ENCODE measurements at places on chromosomes 1 and 21. TPM values are rescaled to one million over a fixed set of nuclear protein-coding genes. Genes with fewer than 3 reads are reported as not detected.

DNA sequence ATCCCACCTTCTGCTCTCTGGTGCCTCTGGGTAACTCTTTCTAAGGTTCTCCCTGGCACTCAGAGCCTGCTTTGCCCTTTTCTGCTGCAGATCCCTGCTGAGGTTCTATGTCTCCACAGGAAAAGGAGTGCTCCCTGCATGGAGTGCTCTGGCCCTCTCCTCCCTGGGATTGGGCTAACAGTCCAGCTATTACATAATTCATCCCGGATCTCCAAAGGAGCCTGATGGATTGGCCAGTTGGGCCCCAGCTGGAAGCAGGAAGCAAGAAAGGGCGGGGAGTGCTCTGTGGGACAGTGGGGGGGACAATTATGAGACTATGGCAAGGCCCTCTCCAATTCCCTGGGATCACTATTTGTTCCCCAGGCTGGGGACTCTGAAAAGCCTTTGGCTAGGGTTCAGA lies 51.9 kb upstream of the GOLT1A start:
- DNase-seq: no peak

GRCh38 chr1:100266741-100267140 lies 725 bp downstream of the RTCA start:
- DNase-seq: peak; percentile 7

KCNA2 gene
- 1.2 TPM for polyA plus RNA-seq

SELP gene
- 0.57 TPM for polyA plus RNA-seq

PLEKHN1 gene
- polyA plus RNA-seq: not detected

DNA sequence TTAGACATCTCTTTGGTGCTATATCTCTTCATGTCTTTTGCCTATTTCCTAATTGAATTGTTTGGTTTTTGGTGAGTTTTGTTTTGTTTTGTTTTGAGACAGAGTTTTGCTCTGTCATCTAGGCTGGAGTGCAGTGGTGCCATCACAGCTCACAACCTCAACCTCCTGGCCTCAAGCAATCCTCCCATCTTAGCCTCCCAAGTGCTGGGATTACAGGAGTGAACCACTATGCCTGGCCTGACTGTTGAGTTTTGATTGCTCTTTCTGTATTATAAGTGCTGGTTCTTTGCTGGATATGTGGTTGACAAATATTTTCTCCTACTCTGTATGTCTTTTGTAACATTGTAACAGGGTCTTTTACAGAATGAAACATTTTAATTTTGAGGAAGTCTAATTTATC lies 38.0 kb downstream of the NAV1 start:
- no peak for DNase-seq

DNA sequence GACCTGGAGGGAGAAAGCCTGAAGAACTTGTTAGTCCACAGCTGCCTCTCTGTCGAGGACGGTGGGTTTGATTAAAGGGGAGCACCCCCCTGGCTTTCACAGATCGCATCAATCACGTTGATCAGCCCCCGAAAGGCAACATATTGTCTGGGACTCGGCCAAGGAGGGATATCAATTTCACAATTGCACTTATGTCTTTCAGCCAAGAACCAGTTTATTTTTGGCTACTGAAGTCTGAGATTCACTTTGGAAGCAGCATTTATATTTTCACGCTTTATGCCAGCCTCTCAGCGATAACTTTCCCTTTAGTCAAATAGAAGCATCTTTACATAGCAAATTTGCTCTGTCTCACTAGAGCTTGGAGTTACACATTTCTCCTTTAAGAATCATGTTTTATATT lies 253.2 kb upstream of the RRP15 start:
- DNase-seq: peak; percentile 2

AVPR1B gene
- polyA plus RNA-seq: 0.53 TPM

ATP1A2 gene
- polyA plus RNA-seq: 60.8 TPM

GRCh38 chr1:20846461-20847374 lies 59.6 kb upstream of the HP1BP3 start:
- no peak for DNase-seq

GRCh38 chr1:79694241-79694640 lies 687.7 kb upstream of the ADGRL4 start:
- DNase-seq: no peak

DNA sequence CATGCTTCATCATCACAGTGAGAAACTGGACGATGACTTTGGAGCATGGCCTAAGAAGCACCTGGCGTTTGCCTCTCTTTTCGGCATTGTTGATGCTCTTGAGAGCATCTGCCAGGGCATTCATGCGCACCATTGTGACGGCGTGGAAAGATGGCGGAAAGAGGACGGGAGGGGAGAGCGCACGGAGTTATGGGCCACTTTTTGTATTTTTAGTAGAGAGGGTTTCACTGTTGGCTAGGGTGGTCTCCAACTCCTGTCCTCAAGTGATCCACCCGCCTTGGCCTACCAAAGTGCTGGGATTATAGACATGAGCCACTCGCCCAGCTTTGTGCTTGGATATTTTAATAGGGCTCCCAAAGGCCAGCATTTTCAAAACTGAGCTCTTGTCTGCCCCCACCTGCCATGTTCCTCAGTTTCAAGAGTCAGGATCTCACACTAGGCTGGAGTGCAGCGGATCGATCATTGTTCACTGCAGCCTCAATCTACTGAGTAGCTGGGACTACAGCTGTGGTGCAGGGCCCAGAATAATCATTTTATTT lies 5.3 kb downstream of the RPS8 start:
- DNase-seq: no peak

SPRR2F gene
- not detected for polyA plus RNA-seq

DNA sequence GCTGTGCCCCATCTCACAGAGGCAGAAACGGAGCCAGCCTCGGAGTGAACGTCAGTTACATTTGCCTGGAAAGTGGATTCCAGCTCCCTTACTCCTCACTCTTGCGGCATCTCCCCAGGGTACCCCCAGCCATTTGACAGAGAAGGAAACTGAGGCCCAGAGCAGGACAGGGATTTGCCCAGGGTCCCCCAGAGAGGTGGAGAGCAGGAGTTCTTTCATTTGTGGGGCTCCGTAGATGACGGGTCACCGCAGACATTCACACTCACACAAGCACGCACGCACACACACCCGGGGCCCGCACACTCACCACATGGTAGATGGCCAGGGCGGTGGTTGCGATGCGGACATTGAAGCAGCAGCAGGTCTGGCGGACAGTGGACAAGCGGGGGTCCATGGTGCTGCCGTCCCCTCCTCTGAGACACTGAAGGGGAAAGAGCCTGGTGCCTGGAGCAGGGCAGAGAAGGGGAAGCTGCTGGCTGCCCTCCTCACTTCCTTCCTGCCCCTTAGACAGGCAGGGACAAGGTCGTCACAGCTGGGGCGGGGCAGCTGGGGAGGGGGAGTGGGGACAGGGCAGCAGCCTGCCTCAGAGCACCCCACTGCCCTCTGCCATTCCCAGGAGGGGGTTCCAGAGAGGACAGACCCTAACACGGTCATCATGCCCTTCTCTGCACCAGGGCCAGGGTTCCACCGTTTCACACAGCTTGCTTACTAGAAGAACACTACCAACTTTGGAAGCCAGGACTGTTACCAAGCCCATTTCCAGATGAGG lies at the start of gene LAPTM5:
LAPTM5 (minus strand) TSS at position 423 of the 769 bp plus-strand sequence; CDS start at position 394, 29 bp downstream.
- no peak for DNase-seq

DNA sequence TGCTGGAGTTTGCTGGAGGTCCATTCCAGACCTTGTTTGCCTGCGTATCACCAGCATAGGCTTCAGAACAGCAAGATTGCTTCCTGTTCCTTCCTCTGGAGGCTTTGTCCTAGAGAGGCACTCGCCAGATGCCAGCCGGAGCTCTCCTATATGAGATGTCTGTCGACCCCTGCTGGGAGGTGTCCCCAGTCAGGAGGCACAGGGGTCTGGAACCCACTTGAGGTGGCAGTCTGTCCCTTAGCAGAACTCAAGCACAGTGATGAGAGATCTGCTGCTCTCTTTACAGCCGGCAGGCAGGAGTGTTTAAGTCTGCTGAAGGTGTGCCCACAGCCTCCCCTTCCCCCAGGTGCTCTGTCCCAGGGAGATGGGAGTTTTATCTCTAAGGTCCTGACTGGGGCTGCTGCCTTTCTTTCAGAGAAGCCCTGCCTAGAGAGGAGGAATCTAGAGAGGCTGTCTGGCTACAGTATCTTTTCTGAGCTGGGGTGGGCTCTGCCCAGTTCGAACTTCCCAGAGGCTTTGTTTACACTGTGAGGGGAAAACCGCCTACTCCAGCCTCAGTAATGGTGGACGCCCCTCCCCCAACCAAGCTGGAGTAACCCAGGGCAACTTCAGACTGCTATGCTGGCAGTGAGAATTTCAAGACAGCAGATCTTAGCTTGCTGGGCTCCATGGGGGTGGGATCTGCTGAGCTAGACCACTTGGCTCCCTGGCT lies 205.0 kb downstream of the GPR52 start:
- no peak for DNase-seq

CYP4A22 gene
- not detected for polyA plus RNA-seq

DNA sequence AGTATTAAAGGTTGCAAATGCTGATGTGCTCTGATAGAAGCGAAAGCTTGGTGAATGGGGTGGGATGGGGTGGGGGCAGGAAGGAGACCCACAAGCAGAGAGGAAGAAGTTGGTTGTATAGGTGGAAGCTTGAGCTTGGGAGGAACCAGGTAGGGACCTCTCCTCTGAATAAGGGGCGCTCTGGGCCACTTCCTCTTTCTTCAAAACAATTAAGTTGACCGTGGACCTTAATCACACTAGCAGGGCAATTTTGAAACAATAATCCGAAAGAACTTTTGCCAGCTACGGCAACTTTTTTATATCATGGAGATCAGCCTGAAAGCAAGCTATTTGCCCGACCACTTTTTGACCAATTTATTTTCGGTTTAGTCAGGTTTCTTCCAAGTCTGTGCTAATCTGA lies 1.9 kb upstream of the DYRK1A start:
- DNase-seq: no peak

DNA sequence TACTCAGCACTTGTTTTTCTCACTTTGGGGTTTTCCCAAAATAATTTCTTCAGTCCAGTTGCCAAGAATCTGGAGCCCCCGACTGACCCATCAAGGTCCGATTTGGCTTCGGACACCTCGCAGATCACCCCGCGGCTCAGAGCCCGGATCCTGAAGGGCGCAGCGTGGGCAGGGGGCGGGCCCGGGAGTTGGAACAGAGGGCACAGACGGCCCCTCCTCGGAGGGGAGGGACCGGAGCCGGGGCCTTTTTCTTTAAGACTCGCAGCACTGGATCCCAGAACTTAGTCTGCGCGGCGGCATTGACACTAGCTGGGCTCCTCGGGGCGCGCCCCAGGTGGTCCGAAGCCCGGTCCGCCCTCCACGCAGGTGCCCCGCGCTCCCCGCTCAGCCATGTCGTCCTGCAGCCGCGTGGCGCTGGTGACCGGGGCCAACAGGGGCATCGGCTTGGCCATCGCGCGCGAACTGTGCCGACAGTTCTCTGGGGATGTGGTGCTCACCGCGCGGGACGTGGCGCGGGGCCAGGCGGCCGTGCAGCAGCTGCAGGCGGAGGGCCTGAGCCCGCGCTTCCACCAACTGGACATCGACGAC lies at the start of gene CBR3:
CBR3 (plus strand) TSS at position 277 of the 588 bp plus-strand sequence; CDS start at position 391, 114 bp downstream.
- DNase-seq: peak; percentile 63

NBPF6 gene
- polyA plus RNA-seq: not detected

S100B gene
- not detected for polyA plus RNA-seq

DNA sequence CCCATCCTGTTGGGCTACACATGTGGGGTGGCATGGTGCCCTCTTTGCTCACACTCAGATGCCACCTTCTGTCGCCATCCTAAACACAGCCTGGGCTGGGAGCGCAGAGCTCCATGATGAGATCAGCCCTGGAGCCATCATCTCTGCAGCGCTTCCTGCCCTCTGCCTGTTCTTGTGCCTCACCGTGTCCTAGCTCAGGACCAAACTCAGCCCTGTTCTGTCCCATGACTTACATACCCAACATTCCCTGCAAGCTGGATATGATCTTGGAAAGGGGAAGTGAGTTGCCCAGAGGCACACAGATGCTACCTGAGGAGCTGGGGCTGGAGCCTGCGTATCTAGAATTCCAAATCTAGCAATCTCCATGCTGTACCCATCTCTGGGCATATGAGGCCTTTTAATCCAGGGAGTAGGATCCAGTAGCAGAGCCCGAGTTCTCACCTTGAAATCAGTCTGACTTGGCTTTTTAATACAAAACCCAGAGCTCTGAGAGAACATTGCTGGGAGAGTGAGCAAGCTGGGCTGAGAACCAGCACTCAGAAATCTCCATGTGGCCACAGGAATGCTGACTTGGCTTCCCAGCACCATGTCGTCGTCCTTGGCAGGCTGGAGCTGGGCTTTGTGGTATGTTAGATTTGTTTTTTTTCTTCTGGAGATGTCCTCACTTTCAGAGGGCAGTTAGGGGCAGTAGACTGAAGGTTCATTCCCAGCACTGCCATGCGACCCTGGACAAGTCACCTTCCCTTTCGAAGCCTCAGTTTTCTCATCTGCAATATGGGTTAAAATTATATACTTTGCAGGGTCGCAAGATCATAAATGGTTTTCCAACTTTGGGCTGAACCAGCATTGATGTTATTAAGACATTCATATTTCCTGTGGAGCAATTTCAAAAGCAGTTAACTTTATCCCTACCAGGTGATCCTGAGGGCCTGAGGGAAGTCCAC lies 2.6 kb downstream of the ALPL start:
- DNase-seq: peak; percentile 51

- no peak for DNase-seq
Observed at GRCh38 chr21:35023396-35024070, 25.6 kb downstream of the RUNX1 start.

DNA sequence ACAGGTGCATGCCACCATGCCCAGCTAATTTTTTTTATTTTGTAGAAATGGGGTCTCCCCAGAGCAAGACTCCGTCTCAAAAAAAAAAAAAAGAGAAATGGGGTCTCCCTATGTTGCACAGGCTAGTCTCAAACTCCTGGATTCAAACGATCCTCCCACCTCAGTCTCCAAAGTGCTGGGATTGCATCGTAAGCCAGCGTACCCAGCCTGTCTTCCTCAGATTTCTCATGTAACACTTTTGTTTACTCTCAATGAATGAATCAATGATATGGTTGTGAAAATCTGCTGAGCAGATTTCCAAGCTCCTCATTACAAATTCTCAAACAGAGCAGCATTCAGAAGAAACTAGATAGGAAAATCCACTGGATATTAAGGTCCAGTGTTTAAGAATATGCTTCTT lies 6.6 kb downstream of the CMPK1 start:
- DNase-seq: no peak

DNA sequence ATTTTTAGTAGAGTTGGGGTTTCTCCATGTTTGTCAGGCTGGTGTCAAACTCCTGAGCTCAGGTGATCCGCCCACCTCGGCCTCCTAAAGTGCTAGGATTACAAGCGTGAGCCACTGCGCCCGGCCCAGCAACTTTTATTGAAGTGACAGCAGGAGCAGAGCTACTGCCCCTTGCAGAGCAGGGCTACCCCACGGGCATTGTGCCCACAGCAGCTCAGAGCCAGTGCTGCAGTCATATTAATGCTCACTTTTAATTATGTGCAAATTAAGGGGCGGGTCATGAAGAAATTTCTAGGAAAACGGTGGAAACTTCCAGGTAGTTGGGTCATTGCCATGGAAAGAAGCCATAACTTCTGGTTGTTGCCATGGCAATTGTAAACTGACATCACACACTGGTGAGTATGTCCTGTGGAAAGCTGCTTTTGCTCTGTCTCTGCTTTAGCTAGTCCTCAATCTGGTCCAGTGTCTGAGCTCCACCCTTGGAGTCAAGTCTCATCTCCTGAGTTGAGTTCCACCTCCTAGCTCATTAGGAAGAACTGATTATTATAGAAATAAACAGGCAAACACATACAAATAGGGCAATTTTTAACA lies 127.3 kb upstream of the ADGRL4 start:
- DNase-seq: no peak

Measured in muscle of arm (tissue), 14 donors.